Stimulated activated CD8-positive, alpha-beta memory T cell treated with anti-CD3 and anti-CD28 coated beads, Interleukin-2, amount 100 ng/mL, for 48 hours (primary cell): ENCODE measurements at places on chromosomes 6 and 20.

GRCh38 chr6:55617272-55617671 lies 38.3 kb upstream of the HMGCLL1 start:
- no peak for DNase-seq

DNA sequence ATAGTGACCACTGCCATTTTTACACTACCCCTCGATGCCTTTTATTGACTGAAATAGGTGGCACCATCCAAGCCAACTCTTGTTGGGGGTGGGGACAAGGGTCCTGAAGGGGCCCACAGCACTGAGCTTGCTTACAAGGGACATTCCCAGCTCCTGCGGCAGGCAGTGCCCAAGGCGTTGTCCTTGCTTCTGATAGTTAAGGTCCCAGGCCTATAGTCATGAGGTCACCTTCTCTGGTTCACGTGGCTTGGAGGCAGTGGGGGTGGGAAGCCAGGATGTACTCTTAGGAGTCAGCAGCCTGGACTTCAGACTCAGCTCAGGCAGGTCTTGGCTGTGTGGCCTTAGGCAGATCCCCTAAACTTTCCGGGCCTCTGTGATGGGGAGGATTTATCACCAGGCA lies 48.6 kb downstream of the TOX2 start:
- DNase-seq: no peak

GRCh38 chr20:32484225-32484957 lies 100.7 kb downstream of the NOL4L start:
- DNase-seq: no peak

DNA sequence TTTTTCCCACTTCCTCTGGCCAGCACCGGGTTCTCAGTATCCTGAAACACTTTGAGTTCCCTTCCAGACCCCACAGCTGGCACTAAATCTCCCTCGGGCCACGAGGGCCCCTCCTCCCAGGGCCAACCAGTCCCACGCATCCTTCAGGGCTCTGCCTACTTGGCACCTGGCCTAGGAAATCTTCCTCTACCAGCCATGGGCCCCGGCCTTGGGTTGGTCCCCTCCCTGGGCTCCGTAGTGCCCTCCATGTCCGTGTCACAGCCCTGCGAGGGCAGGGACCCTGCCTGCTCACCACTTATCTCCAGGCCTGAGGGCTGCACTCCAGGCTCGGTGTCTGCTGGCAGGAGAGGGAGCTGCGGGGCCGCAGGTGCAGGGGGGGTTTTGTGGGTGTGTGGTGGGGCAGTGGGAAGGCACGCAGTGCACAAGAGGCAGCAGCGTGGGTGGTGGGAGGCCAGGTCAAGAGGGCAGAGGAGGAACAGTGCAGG lies 48.8 kb upstream of the CDH22 start:
- DNase-seq: no peak

DNA sequence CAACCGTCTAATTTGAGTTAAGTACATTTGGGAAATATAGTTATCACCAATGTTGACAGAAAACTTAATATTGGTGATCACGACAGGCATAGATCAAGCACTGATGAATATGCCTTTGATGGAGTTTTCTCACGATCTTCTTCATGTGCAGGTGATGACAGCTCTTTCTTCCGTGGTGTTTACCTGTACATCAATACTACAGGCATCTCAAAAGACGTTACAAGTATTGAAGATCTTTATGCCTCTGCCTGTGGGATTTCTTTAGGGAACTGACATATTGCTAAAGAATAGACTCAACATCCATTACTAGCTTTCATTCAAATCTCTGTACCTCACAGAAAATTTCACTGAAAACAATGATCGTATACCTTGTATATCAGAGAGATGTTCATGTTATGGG lies 178.7 kb downstream of the PACRG start:
- DNase-seq: no peak

GRCh38 chr6:169640351-169640852 lies 61.4 kb downstream of the WDR27 start:
- no peak for DNase-seq

DNA sequence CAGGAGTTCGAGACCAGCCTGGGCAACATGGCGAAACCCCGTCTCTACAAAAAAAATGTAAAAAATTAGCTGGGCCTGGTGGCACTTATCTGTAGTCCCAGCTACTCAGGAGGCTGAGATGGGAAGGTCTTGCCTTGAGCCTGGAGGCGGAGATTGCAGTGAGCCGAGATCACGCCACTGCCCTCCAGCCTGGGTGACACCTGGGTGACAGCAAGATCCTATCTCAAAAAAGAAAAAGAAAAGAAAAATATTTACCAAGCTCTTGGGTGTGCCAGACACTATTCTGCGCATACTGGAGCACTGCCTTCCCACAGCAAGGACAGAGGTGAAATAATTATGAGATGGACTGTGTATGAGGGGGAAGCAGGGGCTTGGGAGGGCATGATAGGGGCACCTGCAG lies 19.6 kb downstream of the POFUT1 start:
- DNase-seq: no peak

DNA sequence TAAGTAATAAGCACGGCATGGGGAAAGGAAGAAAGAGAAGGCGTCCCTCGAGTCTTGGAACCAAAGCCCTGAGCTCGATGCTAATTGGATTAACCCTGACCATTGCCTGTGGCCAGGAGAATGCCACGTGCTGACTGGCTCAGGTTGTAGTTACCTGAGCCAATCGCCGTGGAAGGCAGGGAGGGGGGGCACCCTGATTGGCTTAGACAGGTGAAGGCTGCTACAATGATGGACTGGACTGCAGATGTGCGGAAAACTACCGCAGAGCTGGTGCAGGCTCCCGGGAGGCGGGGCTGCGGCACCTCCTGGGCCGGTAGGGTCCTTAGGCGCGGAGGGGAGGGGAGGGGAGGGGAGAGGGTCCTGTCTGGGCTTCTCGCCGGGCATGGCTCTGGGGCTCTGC lies 121.3 kb downstream of the TFAP2C start:
- no peak for DNase-seq

DNA sequence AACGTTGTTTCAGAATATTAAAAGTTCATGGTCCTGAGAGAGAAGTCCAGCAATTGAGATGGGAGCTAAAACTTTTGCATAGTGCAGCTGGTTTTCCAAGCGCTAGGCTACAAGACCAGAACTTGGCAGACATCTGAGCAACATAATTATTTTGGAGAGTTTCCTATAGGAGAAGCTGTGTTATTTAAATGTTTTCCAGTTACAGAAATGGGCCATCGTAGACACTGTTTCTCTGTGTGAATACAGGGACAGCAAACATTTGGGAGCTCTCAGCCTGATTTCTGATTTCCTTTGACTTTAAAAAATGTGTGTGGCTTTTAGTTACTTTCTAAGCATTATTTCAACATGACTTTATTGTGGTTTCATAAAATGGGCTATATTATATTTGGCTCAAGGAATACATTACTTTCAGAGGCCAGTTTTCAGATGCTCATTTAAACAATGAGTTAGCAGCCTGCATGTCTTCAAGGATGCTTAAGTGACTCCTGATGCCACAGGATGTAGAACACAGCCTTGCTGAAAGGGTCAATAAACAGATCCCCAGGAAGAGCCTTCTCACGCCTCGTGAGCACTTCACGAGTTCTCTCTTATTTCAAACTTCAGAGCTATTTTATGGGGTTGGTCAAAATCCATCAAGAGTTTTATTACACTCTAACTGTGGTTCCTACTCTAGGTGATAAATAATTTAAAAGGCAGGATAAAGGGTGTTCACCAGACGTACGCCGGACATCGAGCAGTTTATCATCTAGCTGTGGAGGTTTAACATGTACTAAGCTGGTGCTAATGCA lies 193.8 kb downstream of the SMOC2 start:
- no peak for DNase-seq

- DNase-seq: no peak
These were observed 272.7 kb downstream of the GRIK2 start for GRCh38 chr6:101666256-101666655.

GRCh38 chr6:113328886-113329381 lies 528.2 kb upstream of the MARCKS start:
- no peak for DNase-seq

GRCh38 chr6:16007146-16007545 lies 121.7 kb upstream of the MYLIP start:
- DNase-seq: no peak

- DNase-seq: peak; percentile 28
These were observed 1.7 kb downstream of the PHF10 start for GRCh38 chr6:169722362-169723199.

DNA sequence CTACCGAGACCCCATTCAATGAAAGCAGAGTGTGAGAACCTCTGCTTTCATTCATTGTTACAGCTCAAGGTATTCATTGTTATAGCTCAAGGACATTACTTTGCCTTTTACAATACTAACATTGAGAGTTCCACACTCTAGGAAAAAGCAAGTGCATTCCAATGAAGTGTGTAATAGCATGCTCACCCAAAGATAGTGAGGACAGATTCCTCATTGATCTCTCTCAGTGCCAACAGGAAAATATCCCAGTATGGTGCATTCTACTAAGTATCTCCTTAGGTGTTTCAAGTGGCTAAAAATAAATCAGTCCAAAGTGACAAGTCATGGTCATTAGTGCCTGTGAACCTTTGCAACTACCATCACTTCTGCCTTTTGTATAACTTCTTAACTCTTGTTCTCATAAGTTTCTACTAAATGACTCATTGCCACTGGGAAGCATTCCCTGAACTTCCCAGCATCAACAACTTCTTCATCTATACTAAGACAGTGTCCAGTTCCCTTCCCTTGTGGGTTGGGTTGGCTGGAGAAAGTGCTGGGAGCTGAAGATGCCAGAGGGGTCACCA lies 140.7 kb upstream of the STXBP5 start:
- DNase-seq: no peak

- no peak for DNase-seq
These were observed 6.6 kb downstream of the HTR1E start for GRCh38 chr6:86943819-86944407.

- no peak for DNase-seq
These were observed 10.0 kb downstream of the GLP1R start for GRCh38 chr6:39058471-39059147.

- DNase-seq: no peak
These were observed 18.9 kb downstream of the PERP start for GRCh38 chr6:138088326-138088762.

- DNase-seq: no peak
These were observed 508.9 kb upstream of the SULF2 start for GRCh38 chr20:48294196-48294595.

DNA sequence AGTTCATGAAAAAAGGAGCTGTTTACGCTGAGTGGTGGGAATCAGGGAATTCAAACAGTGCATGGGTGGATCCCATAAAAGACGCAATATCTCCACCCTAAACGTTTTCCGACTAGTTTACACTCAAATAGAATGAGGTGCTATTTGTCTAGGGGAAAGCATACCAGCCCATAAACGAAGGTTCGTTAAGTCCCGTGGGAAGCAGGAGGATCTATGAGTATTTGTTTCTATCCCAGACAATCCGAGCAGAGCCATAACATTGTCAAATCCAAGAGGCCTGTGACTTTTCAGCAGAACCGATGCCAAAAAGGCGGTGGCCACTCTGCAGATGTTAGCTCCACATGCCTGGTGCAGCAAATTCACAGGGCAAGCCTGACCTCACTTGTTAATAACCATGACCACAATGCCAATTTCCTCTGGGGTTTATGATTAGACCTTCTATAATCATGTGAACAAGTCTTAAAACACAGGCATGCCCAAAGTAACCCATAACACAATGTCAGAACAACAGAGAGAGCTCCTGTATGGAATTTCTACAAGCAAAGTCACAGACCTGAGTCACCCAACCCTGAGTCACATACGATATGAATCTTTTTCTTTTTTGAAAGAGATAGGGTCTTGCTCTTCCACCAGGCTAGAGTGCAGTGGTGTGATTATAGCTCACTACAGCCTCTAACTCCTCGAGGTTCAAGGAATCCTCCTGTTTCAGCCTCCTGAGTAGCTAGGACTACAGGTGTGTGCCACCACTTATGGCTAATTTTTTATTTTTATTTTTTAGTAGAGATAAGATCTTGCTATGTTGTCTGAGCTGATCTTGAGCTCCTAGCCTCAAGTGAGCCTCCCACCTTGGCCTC lies 123.3 kb downstream of the KIF13A start:
- no peak for DNase-seq

DNA sequence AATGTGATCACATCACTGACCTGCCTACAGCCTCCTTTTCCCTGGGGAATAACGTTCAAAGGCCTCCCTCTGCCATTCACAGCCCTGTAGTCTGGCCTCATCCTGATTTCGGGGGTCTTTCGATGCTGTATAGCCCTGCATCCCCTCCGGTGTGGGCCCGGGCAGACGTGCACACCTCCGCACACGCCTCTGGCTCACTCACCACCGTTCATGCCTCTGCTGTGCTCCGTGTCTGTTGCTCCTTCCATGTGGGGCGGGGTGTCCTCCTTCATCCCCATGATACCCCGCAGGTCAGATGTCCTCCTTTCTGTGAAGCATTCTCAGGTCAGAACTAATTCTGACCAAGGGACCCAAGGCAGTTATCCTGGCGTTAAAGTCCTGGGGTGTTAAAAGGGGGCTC lies 13.8 kb upstream of the RBM38 start:
- no peak for DNase-seq

DNA sequence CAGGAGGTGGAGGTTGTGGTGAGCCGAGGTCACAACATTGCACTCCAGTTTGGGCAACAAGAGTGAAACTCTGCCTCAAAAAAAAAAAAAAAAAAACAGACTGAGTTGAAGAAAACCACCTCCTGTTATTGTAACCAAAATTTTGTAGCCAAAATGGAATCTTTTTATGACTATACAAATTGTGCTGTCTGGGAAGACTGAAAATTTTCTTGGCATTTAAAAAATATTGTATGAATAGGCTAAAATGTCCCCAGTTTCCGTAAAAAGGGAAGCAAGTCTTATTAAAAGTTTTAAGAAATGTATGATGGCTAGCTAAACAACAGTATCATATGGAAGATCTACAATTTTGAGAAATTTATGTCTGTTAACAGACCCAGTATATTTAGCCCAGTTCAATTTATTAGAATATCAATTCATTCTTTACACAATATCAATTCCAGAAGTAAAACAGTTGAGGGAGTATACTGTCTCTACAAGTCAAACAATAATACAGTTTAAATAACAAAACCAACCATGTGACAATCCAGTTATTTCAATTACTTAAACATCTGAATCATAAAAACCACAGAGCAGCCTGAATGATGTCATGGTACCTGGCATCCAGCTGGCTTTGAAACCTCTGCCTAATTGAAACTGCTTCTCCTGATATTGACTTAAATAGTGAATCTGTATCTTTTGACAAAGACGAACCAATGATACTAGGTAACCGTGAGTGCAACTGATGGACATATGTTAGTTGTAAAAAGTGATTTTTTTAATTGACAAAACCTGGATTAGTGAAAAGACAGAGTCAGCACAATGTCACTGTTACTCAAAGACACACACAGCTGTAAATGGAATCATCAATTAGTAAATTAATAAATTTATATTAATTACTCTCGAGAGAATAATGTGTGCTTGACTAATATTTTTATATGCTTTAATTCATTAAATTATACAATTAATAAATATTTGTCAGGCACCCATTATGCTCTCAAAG lies 166.6 kb upstream of the MARCKS start:
- DNase-seq: no peak

GRCh38 chr6:131353106-131353505 lies 217.8 kb downstream of the AKAP7 start:
- DNase-seq: no peak
